ENCODE measurements at places on chromosomes 7 and 10. TPM values are rescaled to one million over a fixed set of nuclear protein-coding genes. Genes with fewer than 3 reads are reported as not detected.
A peak's percentile ranks its signal among the peaks of the same experiment; 100 is the strongest.

Gene ZNF786
- total RNA-seq: 2.9 TPM

Gene TCERG1L
- not detected for total RNA-seq

Gene CRCP
- 23.6 TPM for total RNA-seq

Gene ZNF277
- total RNA-seq: 15.7 TPM

Gene GPR37
- total RNA-seq: not detected

DNA sequence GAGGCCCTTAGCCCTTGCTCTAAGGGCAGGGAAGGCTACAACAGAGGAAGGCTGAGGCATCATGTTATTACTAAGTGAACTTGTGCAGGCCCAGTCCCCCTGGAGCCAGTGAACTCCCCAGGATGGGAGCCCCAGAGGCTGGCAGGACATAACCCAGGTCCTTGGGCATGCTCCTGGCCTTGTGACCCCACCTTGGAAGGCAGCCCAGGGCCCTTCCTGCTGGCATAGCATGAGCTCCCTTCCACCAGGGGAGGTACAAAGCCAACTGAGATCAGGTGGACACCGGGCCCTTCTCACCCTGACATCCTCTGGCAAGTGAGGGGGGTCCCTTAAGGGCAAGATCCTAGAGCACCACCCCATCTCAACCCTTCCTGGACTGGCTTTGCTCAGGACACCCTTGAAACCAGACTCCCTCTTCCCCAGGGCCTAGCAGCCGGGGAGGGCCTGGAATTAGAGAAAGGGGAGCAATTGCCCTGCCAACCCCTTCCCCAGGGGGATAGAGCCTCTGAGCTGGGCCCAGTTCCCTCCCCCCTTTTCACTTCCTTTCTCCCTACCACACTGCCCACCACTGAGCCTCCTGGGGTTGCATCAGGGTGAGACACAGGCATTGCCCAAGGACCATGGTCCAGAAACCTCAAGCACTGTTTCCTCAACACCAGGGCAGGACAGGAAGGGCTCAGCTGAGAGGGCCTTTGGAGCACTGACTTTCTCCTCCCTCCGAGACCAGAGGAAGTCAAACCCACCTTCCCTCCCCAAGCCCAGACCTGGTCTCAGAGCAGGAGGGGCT is 1.8 kb upstream of the VSIR start:
- no peak for DNase-seq

DNA sequence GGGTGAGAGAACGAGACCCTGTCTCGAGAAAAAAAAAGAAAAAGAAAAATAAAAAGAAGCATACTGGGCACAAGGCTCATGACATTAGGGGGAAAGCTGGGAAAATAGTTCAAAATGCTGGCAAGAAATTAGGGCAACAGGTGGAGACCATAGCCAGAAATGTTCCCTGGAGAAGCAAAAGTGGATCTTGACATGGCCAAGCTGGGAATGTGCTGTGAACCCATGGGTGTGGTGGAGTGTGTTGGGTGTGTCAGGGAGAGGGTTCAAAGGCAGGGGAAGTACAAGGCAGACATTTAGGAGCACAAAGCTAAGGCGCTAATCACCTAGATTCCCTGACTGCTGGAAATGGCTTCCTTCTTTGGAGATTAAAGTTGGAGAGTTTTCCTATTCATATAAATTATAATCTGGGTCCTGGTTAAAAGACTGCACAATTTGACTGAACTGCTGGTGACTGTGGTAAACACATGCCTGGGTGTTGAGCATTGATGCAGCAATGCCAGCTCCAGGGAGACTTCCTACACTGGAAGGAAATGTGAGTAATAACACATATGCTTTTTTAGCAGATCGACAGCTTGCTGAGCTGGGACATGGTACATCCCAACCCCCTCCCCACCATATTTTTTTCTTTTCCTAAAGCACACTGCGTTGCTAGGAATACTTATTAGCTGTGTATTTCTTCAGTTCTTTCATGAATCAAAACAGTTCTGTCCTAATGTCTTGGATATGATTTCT is 70.1 kb upstream of the ARHGAP21 start:
- DNase-seq: no peak

DNA sequence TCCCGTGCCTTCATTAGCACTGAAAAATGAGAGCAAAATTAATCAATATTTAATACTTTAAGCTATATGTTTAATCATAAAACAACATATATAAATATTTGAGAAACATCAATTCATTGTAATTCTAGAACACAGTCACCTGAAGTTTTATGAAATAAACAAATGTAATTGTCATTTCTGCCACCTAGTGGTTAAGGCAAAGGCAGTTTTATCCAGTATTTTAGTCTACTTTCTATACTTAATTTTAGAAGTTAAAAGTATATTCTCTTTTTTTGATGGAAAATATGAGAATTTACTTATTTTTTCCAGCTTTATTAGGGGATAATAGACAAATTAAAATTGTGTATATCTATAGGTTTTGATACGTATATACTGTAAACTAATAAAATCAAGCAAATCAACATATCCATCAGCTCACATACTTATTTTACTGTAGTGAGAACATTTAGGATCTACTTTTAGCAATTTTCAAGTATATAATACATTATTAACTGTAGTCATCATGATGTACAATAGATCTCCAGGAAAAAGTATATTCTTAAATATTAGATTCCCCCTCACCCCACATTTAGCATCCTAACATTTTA is 16.9 kb downstream of the PCGF6 start:
- DNase-seq: no peak

- DNase-seq: peak; percentile 81
Observed at GRCh38 chr10:14536241-14537213, 205.8 kb upstream of the FRMD4A start.

Measured in Right ventricle myocardium inferior (tissue), 1 donor.